Endodermal cell (in vitro differentiated cells): ENCODE measurements at places on chromosomes 5 and 9.

DNA sequence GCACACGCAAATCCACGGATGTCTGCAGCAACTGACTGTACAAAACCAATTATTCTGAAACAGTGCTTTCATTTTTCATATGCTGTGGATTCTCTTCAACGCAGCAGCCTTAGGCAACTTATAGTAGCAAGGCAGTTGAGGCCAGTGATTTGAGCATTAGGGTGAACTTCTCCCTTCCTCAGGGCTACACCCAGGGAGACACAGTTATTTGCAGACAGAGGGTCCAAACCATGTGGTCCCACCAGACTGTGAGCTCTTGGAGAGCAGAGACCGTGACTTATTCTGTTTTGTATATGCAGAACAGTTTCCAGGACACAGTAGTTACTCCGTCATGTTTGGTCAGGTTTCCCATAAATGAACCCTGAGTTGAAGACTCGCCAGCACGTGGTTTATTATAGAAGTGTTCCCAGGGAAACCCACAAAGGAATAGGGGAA lies 19.0 kb upstream of the WHRN start:
- peak; percentile 21 for DNase-seq

GRCh38 chr9:110148891-110149290 lies 59.1 kb downstream of the C9orf152 start:
- no peak for DNase-seq

DNA sequence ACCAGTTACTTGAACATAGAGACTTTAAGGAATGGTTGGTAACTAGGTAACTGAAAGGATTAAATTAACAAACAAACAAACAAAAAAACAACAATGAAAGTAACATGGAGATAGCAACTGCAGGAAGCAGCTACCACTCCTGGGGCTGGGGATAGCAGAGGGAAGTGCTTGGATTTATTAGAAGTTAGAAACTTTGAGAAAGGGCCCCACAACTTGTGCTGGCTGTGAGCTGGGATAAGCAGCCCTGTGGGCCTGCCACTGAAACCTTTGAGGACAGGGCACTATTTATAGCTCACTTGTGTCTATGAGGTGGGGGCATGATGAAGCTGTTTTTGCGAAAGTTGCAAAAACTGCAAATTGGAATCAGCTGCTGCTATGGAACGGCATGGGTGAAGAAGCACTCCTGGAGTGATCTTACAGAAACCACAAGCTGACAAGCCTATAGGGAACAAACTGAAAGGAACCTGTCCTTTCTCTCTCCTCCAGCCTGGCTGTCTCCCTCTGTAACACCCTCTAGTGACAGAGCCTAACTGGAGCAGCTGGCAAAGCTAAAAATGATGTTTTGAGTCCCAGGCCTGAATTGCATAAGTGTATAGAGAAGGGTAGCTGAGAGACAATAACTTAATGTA lies 91.4 kb upstream of the RANBP6 start:
- peak; percentile 73 for DNase-seq

GRCh38 chr9:26746357-26747072 lies 146.1 kb downstream of the CAAP1 start:
- peak; percentile 66 for DNase-seq

- peak; percentile 89 for DNase-seq
Observed at GRCh38 chr5:157253547-157253946, 12.4 kb upstream of the CYFIP2 start.

DNA sequence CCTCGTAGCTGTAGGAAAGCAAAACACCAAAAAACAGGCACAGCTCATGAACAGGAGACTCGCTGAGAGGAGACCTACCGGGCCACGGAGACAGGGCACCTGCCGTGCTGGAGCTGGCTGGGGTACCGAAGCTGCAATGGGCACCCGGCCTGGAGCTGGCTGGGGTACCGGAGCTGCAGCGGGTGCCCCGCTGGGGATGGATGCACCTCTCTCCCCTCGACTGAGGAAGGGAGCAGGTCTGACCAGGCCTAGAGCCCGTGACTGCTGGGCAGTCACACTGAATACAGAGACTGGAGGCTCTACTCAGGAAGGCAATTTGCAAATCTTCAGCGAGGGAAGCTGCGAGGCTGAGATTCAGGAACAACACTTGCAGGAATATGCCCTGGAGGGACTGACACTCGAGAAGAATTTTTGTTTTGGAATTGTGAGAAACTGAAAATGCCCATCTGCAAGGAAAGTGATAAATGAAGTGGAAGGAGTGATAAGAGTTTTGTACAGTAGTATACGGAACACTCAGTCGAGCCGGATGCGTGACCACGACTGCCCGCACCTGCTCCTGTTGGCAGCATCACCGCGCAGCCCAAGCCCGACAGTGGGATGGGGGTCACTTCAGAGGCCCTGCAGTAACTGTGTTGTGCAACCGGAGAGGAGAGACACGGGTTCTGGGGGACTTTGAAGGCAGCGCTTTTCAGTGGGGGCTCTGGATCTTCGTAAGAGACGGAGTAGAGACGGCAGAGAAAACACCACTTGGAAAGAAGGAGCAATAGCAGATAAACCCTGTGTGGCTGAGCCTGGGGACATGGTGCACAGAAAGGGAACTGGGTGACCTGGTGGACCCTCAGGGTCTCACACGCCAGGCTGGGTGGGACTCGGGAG lies 27.9 kb upstream of the LPCAT1 start:
- DNase-seq = no peak
